Suppressor macrophage treated with lipopolysaccharide for 1 hour (primary cell): ENCODE measurements at places on chromosomes 1 and 21.
A peak's percentile ranks its signal among the peaks of the same experiment; 100 is the strongest.

GRCh38 chr1:82837766-82838465 lies 1037.2 kb downstream of the ADGRL2 start:
- DNase-seq: no peak

DNA sequence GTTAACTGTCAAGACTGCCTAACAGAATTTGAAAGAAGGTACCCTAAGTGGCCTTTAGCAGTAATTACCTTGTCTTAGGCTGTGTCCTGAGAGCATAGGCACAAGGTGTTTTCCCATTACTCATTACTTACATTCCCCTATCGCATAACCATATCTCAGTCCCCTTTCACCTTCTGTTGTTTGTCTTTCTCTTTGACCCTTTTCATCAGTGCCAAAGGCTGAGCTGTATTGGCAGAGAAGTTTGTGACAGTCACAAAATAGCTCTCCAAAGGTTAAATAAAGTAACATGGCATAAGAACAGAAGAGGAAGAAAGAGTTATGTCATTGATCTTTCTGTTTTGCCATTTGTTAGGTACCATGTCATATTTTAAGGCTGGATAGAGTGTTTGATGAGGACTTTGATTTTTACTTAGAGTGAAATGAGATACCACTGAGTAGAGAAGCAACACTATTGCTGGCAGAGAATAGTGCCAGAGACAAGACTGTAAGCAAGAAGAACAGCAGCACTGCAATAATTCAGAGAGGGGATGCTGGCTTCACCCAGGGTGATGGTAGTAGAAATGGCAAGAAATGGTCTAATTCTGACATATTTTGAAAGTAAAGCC lies 497.8 kb downstream of the TTLL7 start:
- DNase-seq: no peak

DNA sequence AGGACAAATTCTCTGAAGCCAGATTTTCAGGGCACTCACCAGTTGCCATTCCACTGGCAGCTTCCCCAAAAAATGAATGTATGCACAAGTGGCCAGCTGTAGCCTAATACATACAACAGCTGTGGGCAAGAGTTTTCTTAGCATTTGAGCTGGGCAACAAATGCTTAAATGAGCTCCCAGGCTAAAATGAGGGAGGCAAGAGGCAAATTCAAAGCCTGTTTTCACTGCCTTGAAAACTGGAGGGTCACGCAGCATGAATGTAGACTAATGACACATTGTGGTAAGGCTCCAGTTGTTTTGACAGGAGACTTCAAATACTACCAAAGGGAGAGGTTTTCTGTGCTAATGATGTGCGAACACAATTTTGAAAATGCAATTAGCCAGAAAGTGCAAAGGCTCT lies 88.2 kb downstream of the TIAM1 start:
- no peak for DNase-seq

DNA sequence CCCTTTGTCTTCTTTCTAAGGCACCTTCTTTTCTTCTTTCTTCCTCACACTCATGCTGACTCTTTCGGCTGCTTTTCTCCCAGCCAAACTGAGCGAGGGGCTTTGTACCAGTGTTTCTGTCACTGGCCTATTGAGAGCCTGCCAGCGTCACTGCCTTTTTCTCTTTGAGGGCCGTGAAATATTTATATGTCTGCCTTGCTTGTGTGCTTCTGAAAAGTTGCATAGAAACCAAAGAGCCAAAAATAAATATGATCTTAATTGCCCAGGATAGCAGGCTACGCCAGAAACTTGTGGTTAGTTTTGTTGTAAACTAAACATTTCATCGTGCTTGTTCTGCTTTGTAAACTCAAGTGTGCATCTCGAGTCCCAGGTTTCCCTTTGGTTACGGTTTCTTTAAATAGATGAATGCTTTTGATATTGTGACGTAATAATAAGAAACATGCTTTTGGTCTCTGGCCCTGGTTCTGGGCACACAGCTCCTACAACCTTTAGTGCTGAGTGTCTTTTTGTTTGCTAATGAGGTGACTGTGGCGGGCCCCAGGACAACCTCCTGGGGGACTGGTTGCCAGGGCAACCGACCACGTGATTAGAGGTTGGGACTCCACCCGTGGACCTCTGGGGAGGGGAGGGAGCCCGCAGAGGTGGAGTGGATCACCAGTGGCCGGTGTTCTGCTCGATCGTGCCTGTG lies 10.8 kb downstream of the SLC37A1 start:
- DNase-seq: no peak

- DNase-seq: no peak
Measured at GRCh38 chr1:201004154-201004553, 19.4 kb downstream of the KIF21B start.

DNA sequence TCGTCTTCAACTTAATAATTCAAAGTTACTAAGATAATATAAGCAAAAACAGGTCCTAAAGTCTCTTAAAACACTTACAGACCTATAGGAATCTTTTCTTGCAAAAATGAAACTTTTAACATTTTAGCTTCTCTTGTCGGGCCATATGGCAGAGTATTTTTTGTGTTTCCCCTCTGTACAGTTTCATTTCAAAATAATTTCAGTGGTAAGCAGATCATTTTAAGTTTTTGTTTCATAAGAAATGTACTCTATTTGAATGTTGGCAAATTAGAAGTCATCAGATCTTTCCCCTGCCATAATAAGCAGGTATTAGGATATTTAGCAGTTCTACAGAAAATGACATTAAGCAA lies 37.9 kb downstream of the RGL1 start:
- no peak for DNase-seq

GRCh38 chr1:64248065-64248464 lies 44.6 kb downstream of the UBE2U start:
- DNase-seq: no peak

DNA sequence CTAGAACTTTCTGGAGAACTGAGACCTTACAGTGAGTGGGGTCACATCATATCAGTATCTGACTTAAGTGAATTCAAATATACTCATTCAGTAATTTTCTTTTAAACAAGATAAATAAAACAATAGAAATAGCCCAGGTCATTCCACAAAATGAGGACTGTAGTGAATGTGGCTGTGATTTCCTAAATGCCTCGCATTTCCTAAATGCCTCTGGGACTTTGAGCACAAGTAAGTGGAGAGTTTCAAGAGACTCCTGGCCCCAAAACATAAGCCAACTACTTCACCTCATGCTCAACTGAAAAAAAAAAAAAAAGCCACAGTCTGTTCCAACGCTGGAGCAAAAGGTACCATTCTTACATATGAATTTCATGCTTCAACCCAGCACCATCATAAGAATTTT lies 81.5 kb downstream of the ZNF281 start:
- DNase-seq: no peak

GRCh38 chr1:175804561-175804960 lies 61.2 kb upstream of the TNR start:
- DNase-seq: no peak

DNA sequence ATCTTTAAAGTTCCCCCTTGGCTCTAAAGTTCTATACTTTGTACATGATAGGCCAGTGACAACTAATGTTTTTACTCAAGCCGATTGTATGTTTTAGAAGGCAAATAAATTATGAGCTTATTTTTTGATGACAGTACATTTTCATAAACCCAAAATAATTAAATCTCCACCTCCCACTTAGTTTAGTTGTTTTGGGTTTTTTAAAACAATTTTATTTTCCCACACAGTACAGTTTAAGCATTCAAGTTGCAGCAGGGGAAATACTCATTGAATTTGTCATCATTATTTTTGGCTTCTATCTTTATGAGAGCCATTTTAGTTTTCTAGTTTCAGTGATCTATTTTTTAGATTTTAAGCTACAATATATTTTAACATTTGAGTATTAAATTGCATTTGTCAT lies 93.6 kb downstream of the OLFML2B start:
- no peak for DNase-seq

DNA sequence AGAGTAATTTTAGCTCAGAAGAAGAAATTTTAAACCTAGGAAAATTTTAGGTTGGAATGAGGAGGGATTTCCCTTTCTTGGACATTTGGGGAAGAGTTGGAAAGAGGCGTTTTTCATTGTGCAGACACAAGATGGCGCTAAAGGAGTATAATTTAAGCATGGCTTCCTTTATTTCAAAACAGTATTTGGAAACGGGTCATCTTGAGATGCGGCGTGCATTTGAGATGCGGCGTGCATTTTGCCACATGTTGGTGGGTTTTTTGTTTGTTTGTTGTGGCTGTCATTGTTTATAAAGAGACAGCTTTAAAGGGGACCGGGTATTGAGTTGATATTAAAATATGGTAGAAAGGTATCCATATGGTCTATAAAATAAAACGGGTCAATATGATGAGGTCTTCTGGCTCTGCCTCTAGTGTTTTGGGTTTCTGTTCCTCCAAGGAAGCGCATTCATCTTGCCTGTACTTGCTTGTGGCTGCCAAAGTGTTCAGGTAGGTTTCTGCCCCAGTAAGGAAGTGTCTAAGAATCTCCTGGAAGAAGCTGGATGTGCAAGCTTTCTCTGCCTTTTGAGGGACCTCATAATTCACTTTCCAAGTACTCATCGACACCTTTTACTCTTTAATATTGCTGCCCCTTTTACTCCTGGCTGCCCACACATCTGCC lies 210.3 kb downstream of the SLC35F3 start:
- DNase-seq: peak; percentile 85

DNA sequence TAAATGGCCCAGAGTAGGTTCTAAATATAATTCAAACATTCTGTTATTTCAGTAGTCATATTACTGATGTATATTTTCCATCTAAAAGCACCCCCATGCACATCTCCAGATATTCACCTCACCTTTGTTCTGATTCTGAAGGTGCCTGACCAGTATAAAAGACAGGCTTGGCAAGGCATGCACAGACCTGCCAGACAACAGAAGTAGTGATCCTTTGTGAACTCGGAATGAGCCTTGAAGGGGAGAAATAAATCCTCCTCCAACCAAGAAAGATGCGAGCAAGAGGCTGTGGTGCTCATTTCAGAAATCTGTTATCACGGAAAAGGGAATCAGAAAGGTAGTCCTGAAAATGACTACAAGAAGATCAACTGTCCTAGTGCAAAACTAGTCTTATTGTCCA lies 287.3 kb downstream of the VAV3 start:
- no peak for DNase-seq
